Vagina (tissue), 2 donors: ENCODE measurements at places on chromosomes 4 and X.
A peak's percentile ranks its signal among the peaks of the same experiment; 100 is the strongest.

DNA sequence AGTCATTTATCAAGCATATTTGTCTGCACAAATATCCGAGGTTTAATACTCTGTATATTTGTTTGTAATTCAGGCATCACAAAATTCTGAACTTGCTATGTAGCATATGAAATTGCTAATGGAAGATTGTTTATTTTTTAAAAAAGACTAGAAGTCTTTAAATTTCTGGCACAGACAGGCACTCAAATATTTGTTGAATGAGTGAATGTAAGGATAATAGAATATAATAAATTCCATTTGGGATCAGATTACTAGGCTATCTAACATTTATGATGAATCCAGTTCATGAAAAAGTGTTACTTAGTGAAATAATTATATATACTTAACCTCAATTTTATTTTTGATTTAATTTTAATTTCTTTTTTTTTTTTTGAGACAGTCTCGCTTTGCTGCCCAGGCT, 30.4 kb upstream of the TEC start:
- no peaks in the 10 kb centered on the region for H3K4me1 ChIP-seq
- no peak for DNase-seq

- DNase-seq: no peak
- no peaks in the 10 kb centered on the region for H3K36me3 ChIP-seq
These were observed 424.2 kb downstream of the PDGFC start for GRCh38 chr4:156547439-156547838.

GRCh38 chrX:110318664-110318968, 731 bp upstream of the AMMECR1 start:
- no peaks in the 10 kb centered on the region for H3K27me3 ChIP-seq
- peaks cover 8% of the 10 kb centered on the region for H3K4me1 ChIP-seq
- DNase-seq: no peak
- H3K4me3 ChIP-seq: peak overlapping the region; percentile 69
- H3K36me3 ChIP-seq: no peaks in the 10 kb centered on the region

DNA sequence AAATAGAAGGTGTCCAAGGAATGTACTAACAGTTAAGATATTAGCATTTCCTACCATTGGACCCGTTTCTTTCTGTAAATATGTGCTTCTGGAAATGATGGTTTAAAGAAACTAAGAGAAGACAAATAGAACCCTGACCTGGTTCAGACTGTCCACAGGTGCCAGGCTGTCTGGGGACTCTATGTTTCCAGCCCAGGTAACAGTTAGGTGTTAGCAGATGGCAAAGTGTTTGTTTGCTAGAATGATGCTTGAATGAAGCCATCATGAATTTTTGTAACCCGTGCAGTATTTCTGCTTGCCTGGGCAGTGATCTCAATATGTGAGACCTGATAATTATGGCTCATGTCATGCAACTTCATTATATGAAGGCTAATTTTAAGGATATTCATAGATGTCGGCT, 87.5 kb downstream of the LRRC66 start:
- H3K27ac ChIP-seq: no peak overlapping the region
- H3K36me3 ChIP-seq: no peaks in the 10 kb centered on the region
- H3K4me3 ChIP-seq: no peak overlapping the region
- no peaks in the 10 kb centered on the region for H3K27me3 ChIP-seq
- H3K4me1 ChIP-seq: no peaks in the 10 kb centered on the region

- DNase-seq: no peak
- no peaks in the 10 kb centered on the region for H3K27me3 ChIP-seq
- H3K4me1 ChIP-seq: no peaks in the 10 kb centered on the region
These were observed 452.1 kb upstream of the BOD1L1 start for GRCh38 chr4:14079601-14080000.

DNA sequence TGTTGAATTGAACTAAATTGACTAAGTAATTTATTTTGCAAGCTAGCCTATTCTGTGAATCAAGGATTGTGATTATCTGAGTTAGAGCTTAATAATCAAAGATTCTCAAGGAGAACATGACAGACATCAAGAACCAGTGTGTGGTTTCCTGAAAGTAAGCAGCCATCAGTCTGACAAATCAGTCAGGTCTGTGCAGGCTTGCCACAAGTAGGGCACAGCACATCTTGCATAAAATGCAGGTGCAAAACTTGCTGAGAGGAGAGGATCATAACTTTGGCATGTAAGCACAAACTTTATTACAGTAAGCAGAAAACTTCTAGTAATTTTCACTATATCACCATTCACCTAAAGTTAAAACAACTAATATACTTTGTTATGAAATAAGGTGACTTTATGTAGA, 22.5 kb downstream of the FAM241A start:
- H3K4me1 ChIP-seq: no peaks in the 10 kb centered on the region
- no peak overlapping the region for H3K27ac ChIP-seq
- no peaks in the 10 kb centered on the region for H3K27me3 ChIP-seq
- no peak overlapping the region for H3K4me3 ChIP-seq
- no peaks in the 10 kb centered on the region for H3K36me3 ChIP-seq

- peaks cover 6% of the 10 kb centered on the region for H3K4me1 ChIP-seq
- no peaks in the 10 kb centered on the region for H3K27me3 ChIP-seq
- no peaks in the 10 kb centered on the region for H3K36me3 ChIP-seq
These were observed 6.7 kb downstream of the APOO start for GRCh38 chrX:23901060-23901459.

DNA sequence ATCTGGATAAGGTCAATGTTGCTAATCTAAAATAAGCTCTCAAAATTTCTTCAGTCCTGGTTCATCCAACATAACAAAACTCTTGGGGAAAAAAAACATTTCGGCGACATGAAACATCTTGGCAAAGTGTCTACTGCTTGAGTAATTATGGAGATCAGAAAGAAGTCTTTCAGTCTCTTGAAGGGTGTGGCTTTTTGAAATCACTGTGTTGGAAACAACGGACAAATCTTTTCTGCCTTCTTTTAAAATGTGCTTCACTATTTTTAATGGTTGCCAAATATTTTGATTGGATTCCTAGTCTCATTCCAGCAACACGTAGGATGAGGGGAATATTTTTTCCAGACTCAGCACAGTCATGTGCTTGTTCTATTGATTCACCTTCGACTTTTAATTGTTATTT, 138.6 kb downstream of the KLHL8 start:
- H3K4me3 ChIP-seq: no peak overlapping the region
- peak overlapping the region; percentile 28 for H3K27ac ChIP-seq
- H3K27me3 ChIP-seq: no peaks in the 10 kb centered on the region
- no peak for DNase-seq

DNA sequence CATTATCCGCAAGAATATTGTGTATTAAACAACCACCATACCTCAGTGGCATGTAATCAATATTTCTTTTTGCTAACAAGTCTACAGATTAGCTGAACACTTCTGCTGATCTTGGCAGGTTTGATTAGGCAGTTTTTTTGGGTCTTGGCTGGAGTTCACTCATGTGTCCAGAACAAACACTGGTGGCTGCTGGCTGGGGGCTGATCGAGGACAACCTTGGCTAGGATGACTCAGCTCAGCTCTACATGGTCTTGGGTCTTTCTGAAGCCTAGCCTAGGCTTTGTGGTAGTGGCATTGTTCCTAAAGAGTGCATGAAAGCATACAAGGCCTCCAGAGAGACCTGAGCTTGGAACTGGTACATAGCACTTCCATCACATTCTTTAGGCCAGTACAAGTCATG, 41.1 kb downstream of the PPEF1 start:
- no peaks in the 10 kb centered on the region for H3K36me3 ChIP-seq
- H3K4me1 ChIP-seq: no peaks in the 10 kb centered on the region
- no peaks in the 10 kb centered on the region for H3K27me3 ChIP-seq
- no peak overlapping the region for H3K27ac ChIP-seq
- DNase-seq: no peak

DNA sequence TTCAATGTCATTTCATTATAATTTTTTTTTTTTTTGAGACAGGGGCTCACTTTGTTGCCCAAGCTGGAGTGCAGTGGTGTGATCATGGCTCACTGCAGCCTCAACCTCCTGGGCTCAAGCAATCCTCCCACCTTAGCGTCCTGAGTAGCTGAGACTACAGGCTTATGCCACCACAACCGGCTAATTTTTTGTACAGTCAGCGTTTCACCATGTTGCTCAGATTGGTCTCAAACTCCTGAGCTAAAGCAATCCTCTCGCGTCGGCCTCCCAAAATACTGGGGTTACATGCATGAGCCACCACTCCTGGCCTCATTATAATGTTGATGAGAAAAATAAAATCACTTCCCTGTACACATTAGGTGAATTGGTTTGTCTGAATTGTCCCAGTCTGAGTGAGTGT, 16.9 kb downstream of the TAF7L start:
- H3K36me3 ChIP-seq: no peaks in the 10 kb centered on the region
- no peak for DNase-seq
- no peaks in the 10 kb centered on the region for H3K27me3 ChIP-seq
- H3K4me3 ChIP-seq: no peak overlapping the region

- no peak overlapping the region for H3K4me3 ChIP-seq
- H3K27me3 ChIP-seq: no peaks in the 10 kb centered on the region
- no peak for DNase-seq
- no peaks in the 10 kb centered on the region for H3K36me3 ChIP-seq
- no peak overlapping the region for H3K27ac ChIP-seq
These were observed 14.5 kb downstream of the ARHGAP24 start for GRCh38 chr4:85489273-85489981.

- no peak overlapping the region for H3K27ac ChIP-seq
- no peaks in the 10 kb centered on the region for H3K36me3 ChIP-seq
- H3K27me3 ChIP-seq: no peaks in the 10 kb centered on the region
- no peak overlapping the region for H3K4me3 ChIP-seq
- no peaks in the 10 kb centered on the region for H3K4me1 ChIP-seq
- no peak for DNase-seq
These were observed 295.0 kb upstream of the NR3C2 start for GRCh38 chr4:148737061-148737770.
